ENCODE measurements at places on chromosomes 7 and 10. TPM values are rescaled to one million over a fixed set of nuclear protein-coding genes. Genes with fewer than 3 reads are reported as not detected.

The CFAP70 gene
- 5.4 TPM for total RNA-seq

The SRRM3 gene
- total RNA-seq: not detected

The DPP6 gene
- total RNA-seq: not detected

The AIMP2 gene
- total RNA-seq: 5.0 TPM

GRCh38 chr7:114916261-114916892 lies 5.5 kb upstream of the MDFIC start:
- no peak for DNase-seq
- peak overlapping the region; percentile 14 for H3K4me3 ChIP-seq
- H3K36me3 ChIP-seq: no peaks in the 10 kb centered on the region
- H3K4me1 ChIP-seq: peaks cover 22% of the 10 kb centered on the region
- H3K27ac ChIP-seq: peak overlapping the region; percentile 8

GRCh38 chr10:96390460-96390864 lies 31.7 kb upstream of the OPALIN start:
- no peaks in the 10 kb centered on the region for H3K4me1 ChIP-seq
- DNase-seq: no peak
- no peak overlapping the region for H3K27ac ChIP-seq
- no peaks in the 10 kb centered on the region for H3K27me3 ChIP-seq

DNA sequence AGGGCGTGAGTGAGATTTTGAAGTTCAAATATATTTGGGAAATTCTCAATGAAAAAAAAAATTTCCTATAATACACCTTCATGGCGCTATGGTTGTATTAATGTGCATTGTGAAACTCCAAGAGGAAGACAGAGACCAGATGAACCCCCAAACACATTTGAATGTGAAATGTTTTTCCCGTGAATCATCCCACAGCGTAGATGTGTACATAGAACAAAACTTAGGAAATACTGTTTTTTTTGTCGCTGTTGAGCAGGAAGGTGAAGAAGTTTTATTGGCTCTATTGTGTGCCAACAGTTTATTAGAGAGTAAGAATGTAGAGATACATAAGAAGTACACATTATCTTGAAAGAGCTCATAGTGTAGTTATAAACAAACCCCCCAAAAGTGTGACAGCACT lies 134.0 kb downstream of the KCND2 start:
- no peaks in the 10 kb centered on the region for H3K36me3 ChIP-seq
- H3K4me3 ChIP-seq: no peak overlapping the region
- no peak overlapping the region for H3K27ac ChIP-seq
- no peaks in the 10 kb centered on the region for H3K4me1 ChIP-seq
- no peak for DNase-seq

- no peak for DNase-seq
- no peaks in the 10 kb centered on the region for H3K27me3 ChIP-seq
- H3K4me1 ChIP-seq: no peaks in the 10 kb centered on the region
- H3K36me3 ChIP-seq: peaks cover 42% of the 10 kb centered on the region
These were observed 86.4 kb upstream of the ZNF746 start for GRCh38 chr7:149584009-149584408.

GRCh38 chr7:18020138-18020715 lies 7.4 kb downstream of the PRPS1L1 start:
- H3K4me1 ChIP-seq: no peaks in the 10 kb centered on the region
- H3K27me3 ChIP-seq: no peaks in the 10 kb centered on the region
- DNase-seq: no peak
- no peak overlapping the region for H3K27ac ChIP-seq
